ENCODE measurements at places on chromosomes 6 and 20. TPM values are rescaled to one million over a fixed set of nuclear protein-coding genes. Genes with fewer than 3 reads are reported as not detected.

The HTR1E gene
- not detected for polyA plus RNA-seq

DNA sequence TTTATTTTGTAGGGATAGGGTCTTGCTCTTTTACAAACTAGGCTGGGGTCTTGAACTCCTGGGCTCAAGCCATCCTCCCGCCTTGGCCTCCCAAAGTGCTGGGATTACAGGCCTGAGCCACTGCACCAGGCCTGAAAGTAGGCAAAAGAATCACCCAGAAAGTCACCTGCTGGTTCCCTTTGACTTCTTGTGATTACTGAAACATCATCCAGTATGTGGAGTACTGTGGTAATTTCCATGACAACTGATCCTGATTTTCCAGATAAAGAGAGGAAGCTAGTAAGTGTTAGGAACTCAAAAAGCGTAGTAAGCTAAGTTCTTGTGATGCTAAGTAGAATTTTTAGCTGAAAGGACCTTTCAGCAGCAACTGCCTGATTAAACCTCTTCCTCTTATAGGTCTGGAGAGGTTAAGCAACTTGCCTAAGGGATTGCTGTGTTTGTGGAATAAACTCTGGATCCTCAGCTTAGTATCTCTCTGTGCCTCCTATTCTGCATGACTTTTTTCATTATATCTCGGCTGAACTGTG lies 16.8 kb downstream of the RALY start:
- no peak for DNase-seq

- DNase-seq = no peak
Observed at GRCh38 chr6:62229231-62229630, 56.8 kb downstream of the KHDRBS2 start.

The PRPH2 gene
- 0.05 TPM for polyA plus RNA-seq

- no peak for DNase-seq
Observed at GRCh38 chr20:62717933-62718332, 9.3 kb downstream of the NTSR1 start.

GRCh38 chr20:3980260-3981131 lies 34.9 kb downstream of the RNF24 start:
- peak; percentile 80 for DNase-seq

The PRR18 gene
- polyA plus RNA-seq = 0.04 TPM

DNA sequence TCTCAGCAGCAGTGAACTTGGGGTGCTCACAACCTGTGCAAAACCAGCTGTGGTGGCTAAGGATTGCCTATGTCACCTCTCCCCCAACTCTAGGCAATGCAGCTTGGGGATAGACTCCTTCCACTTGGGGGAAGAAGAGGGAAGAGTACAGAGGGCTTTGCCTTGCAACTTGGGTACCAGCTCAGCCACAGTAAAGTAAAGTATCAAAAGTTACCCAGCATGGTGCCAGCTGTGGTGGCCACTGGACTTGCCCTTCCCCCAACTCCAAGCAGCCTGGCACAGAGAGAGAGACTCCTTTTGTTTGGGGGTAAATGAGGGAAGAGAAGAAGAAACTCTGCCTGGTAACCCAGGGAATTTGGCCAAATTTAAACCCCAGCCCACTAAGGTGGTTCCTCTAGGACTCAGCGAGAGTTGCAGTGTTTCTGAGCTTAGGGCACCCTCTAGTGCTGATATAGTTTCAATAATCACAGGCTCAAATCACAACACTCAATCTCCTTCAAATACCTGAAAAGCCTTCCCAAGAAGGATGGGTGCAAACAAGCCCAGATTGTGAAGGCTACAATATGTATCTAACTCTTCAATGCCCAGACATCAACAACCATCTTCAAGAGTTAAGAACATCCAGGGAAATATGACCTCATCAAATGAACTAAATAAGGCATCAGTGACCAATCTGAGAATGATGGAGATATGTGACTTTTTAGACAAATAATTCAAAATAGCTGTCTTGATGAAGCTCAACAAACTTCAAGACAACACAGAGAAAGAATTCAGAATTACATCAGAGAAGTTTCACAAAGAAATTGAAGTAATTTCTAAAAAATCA lies 7.6 kb upstream of the DEFB129 start:
- DNase-seq = peak; percentile 43

The GABRR1 gene
- polyA plus RNA-seq = not detected

The AGER gene
- 5.1 TPM for polyA plus RNA-seq

DNA sequence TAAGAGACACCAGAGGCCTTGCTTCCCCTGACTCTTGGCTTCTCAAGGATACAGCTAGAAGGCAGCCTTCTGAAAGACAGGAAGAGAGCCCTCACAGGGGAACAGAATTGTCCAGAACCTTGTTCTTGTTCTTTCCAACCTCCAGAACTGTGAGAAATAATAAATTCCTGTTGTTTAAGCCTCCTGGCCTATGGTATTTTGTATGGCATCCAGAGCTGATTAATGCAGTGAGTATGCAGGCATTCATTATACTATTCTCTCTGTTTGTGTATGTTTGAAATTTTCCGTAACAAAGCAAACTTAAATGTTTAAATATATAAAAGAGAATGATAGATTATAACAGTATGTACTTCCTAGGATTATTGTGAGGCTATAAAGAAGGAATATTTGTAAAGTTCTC lies 903.4 kb upstream of the FLRT3 start:
- DNase-seq = no peak

The CBLN4 gene
- not detected for polyA plus RNA-seq

GRCh38 chr6:24565196-24565595 lies 70.4 kb downstream of the ALDH5A1 start:
- no peak for DNase-seq

GRCh38 chr6:115680621-115681020 lies 380.1 kb downstream of the FRK start:
- no peak for DNase-seq

- no peak for DNase-seq
Observed at GRCh38 chr6:121999456-122000065, 399.9 kb upstream of the HSF2 start.

DNA sequence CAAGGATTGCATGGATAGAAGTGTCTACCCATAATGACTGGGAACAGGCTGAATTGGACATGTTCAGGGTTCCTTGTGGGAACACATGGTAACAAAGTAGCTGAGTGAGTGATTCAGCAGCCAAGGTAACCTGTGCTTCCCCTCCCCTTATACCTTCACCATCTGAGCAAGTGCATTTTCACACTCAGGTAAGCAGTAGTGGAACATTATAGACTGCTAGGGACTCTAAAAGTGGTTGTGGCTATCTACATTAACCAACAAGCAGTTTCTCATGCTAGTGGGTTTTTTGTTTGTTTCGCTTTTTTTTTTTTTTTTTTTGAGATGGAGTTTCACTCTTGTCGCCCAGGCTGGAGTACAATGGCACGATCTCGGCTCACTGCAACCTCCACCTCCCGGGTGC lies 41.4 kb downstream of the KIZ start:
- no peak for DNase-seq

DNA sequence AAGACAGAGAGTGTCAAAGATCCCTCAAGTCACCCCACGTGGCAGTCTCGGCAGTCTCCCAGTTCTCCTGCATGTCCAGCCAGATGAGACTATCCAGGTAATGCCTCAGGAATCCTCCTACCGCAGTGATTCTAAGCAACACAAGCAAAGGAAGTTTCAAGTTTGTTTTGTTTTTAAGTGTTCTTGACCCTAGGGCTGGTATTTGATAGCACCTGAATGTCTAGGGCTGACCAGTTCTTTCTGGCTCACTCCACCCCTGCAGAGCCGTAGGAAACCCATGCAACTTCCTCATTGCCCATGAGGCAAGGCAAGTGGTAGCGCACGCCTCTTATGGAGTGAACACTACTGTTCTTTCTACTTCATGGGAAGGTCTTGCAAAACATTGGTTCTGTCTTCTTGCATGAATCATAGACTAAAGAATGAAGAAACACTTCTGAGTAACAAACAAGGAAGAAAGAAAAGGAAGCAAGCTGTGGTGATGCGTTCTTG lies 24.8 kb upstream of the FOXQ1 start:
- no peak for DNase-seq

GRCh38 chr20:34720266-34720665 lies 16.1 kb downstream of the TP53INP2 start:
- DNase-seq = no peak

Measured in HepG2 (cell line).